ENCODE measurements at places on chromosomes 3 and 15.

DNA sequence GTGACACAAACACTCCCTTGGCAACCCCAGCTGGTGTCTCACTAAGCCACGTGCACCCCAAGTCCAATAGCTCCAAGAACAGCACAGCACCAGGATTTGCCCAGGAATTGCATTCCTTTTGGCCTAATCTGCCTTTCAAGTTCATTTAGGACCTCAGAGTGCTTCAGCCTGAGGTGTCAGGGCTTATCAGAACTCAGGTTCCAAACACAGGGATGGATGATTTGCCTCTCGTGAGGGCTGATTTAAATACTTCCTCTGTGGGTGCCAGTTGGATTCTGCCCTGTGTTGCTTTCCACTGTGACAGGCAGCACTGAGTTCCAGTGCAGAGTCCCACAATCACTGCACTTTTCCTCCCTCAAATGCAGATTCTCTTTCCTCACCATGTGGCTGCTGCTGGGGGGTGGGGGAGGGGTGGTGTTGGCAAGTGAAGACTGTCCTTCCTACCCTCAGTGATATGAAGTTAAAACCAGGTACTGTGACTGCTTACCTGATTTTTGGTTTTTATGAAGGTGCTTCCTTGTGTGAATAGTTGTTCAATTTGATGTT lies 204.3 kb upstream of the STAC start:
- DNase-seq: no peak

- DNase-seq: no peak
Observed at GRCh38 chr3:100880072-100880471, 113.1 kb downstream of the ABI3BP start.

- peak; percentile 85 for DNase-seq
Observed at GRCh38 chr3:48595526-48596121, 495 bp upstream of the COL7A1 start.

GRCh38 chr15:70382009-70382749 lies 284.5 kb upstream of the TLE3 start:
- DNase-seq: no peak

DNA sequence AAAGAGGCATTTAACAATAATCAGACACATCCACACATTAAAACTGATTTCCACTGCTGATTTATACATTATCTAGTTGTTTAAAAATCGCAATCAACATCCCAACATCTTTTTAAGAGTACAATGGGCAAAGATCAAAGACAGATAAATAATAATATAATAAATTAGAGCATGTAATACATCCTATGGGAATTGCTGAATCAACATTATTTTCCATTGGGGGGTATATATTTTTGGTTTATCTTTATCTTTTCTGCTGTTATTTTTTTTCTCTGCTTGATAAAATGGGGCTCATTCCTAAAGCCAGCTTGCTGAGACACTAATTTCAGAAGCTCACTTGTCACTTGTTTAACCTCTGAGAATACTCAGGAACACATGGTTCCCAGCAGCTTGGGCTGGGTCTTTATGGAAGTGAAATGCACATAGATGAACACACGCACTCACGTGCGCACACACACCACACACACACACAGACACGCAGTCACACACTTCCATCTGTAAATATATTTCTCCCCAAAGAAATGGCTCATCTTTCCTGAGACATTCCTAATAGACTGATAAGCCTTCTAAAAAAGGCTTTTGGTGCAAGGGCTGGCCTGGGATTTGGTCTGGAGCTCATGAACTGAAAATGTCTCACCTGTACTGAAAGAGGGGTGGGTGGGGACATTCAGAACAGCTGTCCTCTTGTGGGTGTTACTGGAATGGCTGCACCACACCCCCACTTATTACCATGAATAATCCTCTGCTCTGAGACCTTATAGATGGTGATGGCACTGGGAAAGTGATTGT lies 3.5 kb upstream of the PPIB start:
- no peak for DNase-seq

DNA sequence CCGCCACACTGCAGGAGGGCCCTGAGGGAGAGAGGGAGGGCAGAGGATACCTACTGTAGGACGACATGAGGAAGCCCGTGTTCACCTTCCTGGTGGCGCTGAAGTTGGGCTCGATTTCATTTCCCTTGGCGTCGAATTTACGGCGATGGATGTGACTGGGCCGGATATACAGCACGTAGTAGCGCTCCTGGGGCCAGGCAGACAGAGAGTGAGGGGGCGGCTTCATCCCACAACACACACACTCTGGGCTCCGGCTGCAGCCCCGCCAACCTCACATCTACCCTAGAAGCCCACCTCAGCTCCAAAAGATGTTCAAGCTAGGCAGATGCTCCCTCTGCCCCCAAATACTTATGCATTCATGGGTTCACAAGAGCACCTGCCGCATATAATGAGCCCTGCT lies 4.5 kb downstream of the ARPIN start:
- no peak for DNase-seq

GRCh38 chr3:123583561-123583960 lies 1.3 kb downstream of the HACD2 start:
- DNase-seq: no peak

DNA sequence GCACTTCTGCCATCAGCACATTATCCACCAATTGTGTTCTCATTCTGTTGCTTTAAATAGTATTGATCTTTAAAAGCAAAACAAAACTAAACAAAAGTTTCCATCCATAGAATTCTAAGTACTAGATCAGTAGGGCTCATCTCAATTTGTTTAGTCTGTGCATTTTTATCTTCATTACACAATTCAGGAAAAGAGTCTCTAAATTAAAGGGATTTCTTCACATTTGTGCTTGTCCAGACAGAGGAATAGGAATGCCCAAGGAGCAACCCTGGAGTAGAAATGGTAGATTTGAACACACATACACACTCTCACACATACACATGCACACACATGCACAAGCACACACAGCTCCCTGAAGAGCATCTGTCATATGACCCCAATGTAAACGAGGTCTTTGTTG lies 21.4 kb downstream of the LMCD1 start:
- no peak for DNase-seq

DNA sequence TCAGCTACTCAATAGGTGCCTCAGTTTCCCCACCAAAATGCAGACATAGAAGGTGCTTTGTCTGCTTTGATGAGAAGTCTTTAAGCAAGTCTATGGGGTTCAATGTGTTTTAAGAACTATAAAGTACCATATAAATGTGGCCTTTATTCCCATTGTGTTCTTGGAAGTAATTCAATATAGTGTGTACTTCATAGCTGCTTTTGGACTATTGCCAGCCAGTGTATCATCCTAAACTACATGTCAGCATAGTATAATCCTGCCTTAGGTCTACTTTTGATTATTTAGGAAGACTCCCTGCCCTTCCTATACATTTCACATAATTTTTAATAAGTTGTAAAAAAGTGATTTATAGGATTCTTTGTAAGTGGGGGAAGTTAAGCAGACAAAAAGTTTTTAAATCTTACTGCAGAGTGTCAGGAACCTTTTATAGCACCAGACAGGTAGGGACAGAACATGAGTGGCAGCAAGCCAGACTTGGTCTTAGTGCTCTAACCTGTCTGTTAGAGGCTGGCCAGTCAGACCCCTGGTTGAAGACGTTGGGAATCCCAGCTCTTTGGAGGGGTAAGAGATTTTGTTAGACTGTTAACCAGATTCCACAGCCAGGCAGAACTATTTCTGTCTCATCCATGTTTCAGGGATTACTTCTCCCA lies 48.4 kb downstream of the MLH1 start:
- no peak for DNase-seq

GRCh38 chr3:18301781-18302180 lies 123.4 kb downstream of the SATB1 start:
- DNase-seq: no peak

GRCh38 chr3:78003090-78003489 lies 963.2 kb downstream of the ROBO2 start:
- DNase-seq: no peak

- no peak for DNase-seq
Observed at GRCh38 chr15:65355988-65356353, 21.8 kb downstream of the IGDCC3 start.

GRCh38 chr3:172398484-172398883 lies 49.8 kb downstream of the GHSR start:
- DNase-seq: no peak

GRCh38 chr15:96261575-96262034 lies 68.9 kb upstream of the NR2F2 start:
- DNase-seq: no peak

DNA sequence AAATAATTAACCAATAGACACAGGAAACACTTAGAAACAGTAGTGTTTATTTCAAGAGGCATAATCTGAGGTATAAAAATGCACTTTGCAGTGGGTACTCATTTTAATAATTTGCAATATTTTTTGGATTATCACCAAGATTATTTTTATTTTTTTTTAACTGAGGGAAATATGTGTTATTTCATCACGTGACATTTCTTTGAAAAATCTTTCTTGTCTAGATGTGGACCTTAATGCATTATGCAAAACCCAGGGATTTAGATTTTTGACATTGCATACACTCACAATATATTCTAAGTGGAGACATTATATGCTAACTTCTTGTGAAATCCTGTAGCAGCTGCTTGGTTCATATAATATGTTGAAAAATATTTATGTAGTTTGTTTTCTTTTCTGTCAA lies 260.4 kb upstream of the MEIS2 start:
- DNase-seq: no peak
